ENCODE measurements at places on chromosomes 16 and 17. TPM values are rescaled to one million over a fixed set of nuclear protein-coding genes. Genes with fewer than 3 reads are reported as not detected.
A peak's percentile ranks its signal among the peaks of the same experiment; 100 is the strongest.

The DHRS7C gene
- 34.3 TPM for total RNA-seq

The AOC2 gene
- 0.87 TPM for total RNA-seq

The OR1F1 gene
- total RNA-seq = not detected

The SLC5A2 gene
- total RNA-seq = not detected

The CLEC18A gene
- total RNA-seq = not detected

The GDPD3 gene
- total RNA-seq = 0.56 TPM

The CASKIN2 gene
- 33.5 TPM for total RNA-seq

The OR1A1 gene
- not detected for total RNA-seq

The ADAP2 gene
- 3.5 TPM for total RNA-seq

DNA sequence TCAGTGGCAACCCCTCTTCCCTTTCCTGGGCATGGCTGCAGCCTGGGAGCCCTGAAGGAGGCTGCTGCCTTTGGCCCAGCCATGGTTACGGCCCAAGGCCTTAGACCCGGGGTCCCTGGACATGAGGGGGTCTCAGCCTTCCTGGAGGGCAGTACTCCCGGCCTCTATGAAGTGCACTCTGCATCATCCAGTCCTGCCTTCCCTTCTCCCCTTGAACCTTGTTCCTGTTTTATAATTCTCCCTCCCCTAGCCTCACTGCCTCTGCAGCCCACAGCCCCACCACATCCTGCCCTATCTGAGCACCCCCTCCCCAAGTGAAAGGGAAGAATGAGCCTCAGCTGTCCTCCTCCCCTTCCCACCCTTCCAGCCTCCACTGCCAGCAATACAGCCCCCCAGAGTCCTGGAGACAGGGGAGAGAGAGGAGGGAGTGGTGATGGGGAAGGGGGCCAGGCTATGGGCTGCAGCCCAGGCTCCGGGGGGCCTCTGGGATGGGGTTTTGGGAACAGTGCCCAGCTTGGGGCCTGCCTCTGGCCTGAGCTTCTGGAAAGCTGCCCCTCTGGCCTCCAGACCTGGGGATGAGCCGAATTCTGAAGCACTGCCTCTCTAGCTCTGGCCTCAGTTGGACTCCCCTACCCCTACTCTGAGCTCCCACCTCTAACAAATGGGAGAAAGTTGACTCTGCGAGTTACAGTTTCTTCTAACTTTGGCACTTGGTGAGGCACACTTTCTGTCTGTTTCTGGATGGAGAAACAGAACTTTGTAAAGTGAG, 7.6 kb downstream of the CCR7 start:
- H3K27ac ChIP-seq = no peak overlapping the region
- no peaks in the 10 kb centered on the region for H3K27me3 ChIP-seq
- H3K36me3 ChIP-seq = no peaks in the 10 kb centered on the region

DNA sequence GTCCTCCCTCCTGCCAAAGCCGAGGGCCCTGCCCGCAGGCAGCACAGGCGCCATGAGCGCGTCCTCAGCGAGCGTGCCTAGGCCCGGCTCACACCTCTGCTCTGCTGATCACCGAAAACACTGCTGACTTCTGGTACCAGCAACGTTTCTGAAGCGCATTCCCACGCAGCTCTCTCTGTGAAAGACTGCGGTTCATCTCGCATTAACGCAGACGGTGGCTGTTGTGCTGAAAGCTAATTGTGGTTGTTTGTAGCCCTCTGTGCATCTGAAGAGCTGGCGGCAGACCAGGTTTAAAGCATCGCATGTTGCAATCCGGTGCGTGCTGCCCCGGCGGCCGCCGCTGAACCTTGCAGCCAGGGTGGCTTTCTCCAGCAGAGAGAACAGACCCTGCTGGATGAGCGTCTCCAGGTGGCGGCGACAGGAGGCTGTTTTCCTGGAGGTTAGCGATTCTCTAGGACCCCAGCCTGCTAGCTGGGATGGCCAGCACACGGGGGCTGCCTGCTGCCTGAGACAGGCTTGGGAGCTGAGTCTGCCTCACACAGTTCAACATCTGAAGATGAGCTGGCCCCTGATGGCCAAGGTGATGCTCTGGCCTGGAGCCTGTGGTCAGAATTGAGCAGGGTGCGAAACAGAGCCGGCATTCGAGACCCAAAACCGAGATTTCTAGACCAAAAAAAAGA, 49.8 kb upstream of the CHMP6 start:
- no peak overlapping the region for H3K4me3 ChIP-seq
- peaks cover 11% of the 10 kb centered on the region for H3K4me1 ChIP-seq
- peak overlapping the region; percentile 23 for H3K27ac ChIP-seq

DNA sequence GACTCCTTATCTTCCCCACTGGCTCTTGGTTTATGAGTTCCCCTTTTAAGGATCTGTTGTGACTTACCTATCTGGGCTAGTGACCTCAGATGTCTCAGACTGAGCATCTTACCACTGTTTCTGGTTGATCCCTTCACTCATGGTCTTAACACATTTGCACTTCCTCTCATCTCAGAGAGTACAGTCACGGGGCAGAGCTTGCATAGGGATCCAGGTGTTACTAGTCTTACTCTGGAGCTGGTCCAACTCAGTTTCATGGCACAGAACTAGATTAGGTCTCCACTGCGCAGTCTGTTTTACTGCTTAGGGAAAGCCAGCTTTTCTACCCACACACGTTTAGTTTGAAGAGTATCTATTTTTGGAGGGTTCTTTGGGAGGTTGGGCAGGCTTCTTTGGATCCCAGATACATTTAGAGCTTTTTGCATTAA, 10.2 kb downstream of the GABARAPL2 start:
- no peaks in the 10 kb centered on the region for H3K27me3 ChIP-seq
- no peak for DNase-seq
- peaks cover 13% of the 10 kb centered on the region for H3K36me3 ChIP-seq

DNA sequence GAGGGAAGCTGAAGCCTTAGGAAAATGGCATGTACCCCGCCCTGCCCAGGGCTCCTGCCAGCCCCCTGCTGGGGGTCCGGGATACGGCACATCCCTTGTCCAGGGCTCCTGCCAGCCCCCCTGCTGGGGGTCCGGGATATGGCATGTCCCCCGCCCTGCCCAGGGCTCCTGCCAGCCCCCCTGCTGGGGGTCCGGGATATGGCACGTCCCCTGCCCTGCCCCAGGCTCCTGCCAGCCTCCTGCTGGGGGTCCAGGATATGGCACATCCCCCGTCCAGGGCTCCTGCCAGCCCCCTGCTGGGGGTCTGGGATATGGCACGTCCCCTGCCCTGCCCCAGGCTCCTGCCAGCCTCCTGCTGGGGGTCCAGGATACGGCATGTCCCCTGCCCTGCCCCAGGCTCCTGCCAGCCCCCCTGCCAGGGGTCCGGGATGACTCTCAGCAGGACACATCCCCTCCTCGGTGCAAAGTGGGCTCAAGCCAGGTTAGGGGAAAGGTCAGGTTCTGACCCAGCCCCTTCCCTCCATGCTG, 43.2 kb downstream of the RPH3AL start:
- H3K36me3 ChIP-seq = no peaks in the 10 kb centered on the region
- no peak overlapping the region for H3K4me3 ChIP-seq
- DNase-seq = no peak
- no peaks in the 10 kb centered on the region for H3K4me1 ChIP-seq
- no peak overlapping the region for H3K27ac ChIP-seq
- H3K27me3 ChIP-seq = no peaks in the 10 kb centered on the region

GRCh38 chr17:81484195-81484979, 28.2 kb downstream of the ACTG1 start:
- no peaks in the 10 kb centered on the region for H3K27me3 ChIP-seq
- no peaks in the 10 kb centered on the region for H3K36me3 ChIP-seq
- H3K27ac ChIP-seq = peak overlapping the region; percentile 81
- peaks cover 31% of the 10 kb centered on the region for H3K4me1 ChIP-seq
- peak; percentile 95 for DNase-seq

DNA sequence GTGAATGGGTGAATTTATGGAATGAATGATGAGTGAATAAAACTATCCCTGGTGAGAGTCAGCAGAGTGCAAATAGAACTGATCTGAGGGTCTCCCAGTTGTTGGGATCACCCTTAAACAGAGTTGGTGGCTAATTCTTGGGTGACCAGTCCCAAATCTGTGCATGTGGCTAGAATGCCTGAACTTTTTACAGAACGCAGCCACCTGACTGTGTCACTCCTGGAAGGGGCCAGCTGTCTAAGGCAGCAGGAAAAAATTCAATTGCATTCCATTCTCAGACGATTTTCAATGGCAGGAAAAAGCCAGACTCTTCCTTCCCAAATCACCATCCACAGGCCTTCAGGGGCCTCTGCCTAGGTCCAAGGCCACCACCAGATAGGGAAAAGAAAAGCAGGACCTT, 43.5 kb downstream of the BEAN1 start:
- H3K4me1 ChIP-seq = no peaks in the 10 kb centered on the region
- no peak overlapping the region for H3K27ac ChIP-seq
- H3K4me3 ChIP-seq = no peak overlapping the region
- no peaks in the 10 kb centered on the region for H3K36me3 ChIP-seq
- no peaks in the 10 kb centered on the region for H3K27me3 ChIP-seq

DNA sequence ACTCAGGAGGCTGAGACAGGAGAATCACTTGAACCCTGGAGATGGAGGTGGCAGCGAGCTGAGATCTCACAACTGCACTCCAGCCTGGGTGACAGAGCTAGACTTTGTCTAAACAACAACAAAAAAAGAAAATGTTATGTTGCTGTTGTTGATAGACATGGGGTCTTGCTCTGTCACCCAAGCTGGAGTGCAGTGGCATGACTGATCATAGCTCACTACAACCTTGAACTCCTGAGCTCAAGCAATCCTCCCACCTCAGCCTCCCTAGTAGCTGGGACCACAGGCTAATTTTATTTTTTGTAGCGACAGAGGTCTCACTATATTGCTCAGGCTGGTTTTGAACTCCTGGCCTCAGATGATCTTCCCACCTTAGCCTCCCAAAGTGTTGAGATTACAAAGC, 20.0 kb downstream of the FBXO47 start:
- no peaks in the 10 kb centered on the region for H3K36me3 ChIP-seq
- no peaks in the 10 kb centered on the region for H3K27me3 ChIP-seq
- H3K4me1 ChIP-seq = no peaks in the 10 kb centered on the region
- H3K27ac ChIP-seq = no peak overlapping the region
- H3K4me3 ChIP-seq = no peak overlapping the region

- H3K27me3 ChIP-seq = no peaks in the 10 kb centered on the region
- H3K36me3 ChIP-seq = no peaks in the 10 kb centered on the region
- H3K4me3 ChIP-seq = no peak overlapping the region
- no peak for DNase-seq
- H3K27ac ChIP-seq = no peak overlapping the region
- H3K4me1 ChIP-seq = peaks cover 16% of the 10 kb centered on the region
Measured at GRCh38 chr16:78844682-78845081, 745.2 kb downstream of the WWOX start.

GRCh38 chr17:12992676-12993075, 25.2 kb downstream of the ELAC2 start:
- no peaks in the 10 kb centered on the region for H3K4me1 ChIP-seq
- peaks cover 13% of the 10 kb centered on the region for H3K36me3 ChIP-seq

- H3K36me3 ChIP-seq = no peaks in the 10 kb centered on the region
- H3K27me3 ChIP-seq = peaks cover 93% of the 10 kb centered on the region
- no peak for DNase-seq
- H3K27ac ChIP-seq = no peak overlapping the region
- H3K4me3 ChIP-seq = peak overlapping the region; percentile 30
- peaks cover 13% of the 10 kb centered on the region for H3K4me1 ChIP-seq
Measured at GRCh38 chr17:14299280-14300141, 1.4 kb upstream of the HS3ST3B1 start.

GRCh38 chr17:9240659-9241370, 219.5 kb downstream of the NTN1 start:
- H3K27me3 ChIP-seq = no peaks in the 10 kb centered on the region
- H3K27ac ChIP-seq = peak overlapping the region; percentile 90
- H3K4me1 ChIP-seq = peaks cover 17% of the 10 kb centered on the region
- no peaks in the 10 kb centered on the region for H3K36me3 ChIP-seq
- DNase-seq = peak; percentile 73

- peak; percentile 84 for DNase-seq
- peak overlapping the region; percentile 78 for H3K27ac ChIP-seq
- H3K36me3 ChIP-seq = peaks cover 87% of the 10 kb centered on the region
- H3K4me3 ChIP-seq = no peak overlapping the region
- peaks cover 77% of the 10 kb centered on the region for H3K4me1 ChIP-seq
Measured at GRCh38 chr17:29112771-29113295, 67.4 kb downstream of the MYO18A start.

GRCh38 chr17:8140065-8141029, 11.9 kb downstream of the PER1 start:
- H3K36me3 ChIP-seq = peaks cover 63% of the 10 kb centered on the region
- peaks cover 33% of the 10 kb centered on the region for H3K4me1 ChIP-seq
- peak; percentile 33 for DNase-seq
- H3K27ac ChIP-seq = peak overlapping the region; percentile 93
- no peaks in the 10 kb centered on the region for H3K27me3 ChIP-seq

GRCh38 chr17:82477934-82478333, 19.4 kb downstream of the NARF start:
- no peaks in the 10 kb centered on the region for H3K36me3 ChIP-seq
- no peak overlapping the region for H3K4me3 ChIP-seq
- H3K27me3 ChIP-seq = no peaks in the 10 kb centered on the region
- DNase-seq = no peak
- no peak overlapping the region for H3K27ac ChIP-seq

DNA sequence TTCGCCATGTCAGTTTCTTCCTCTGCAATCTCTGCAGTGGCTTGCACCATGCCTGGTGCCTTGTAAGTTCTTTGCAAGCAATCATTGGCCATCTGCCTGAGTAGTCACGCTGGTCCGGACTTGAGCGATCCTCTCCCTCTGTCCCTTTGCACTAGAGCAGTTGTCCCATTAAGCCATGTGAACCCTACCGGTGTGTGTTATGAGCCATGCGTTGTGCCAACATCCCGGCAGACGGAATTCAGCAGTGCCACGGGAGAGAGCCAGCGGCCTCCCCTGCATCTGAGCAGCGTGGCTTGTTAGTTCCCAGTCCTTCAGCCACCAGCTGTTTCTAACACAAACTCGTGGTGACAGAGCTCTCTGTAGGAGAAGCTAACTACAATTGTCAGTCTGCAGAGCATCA, 275.1 kb upstream of the HSBP1 start:
- no peaks in the 10 kb centered on the region for H3K4me1 ChIP-seq
- DNase-seq = no peak
- no peak overlapping the region for H3K4me3 ChIP-seq
- no peak overlapping the region for H3K27ac ChIP-seq

DNA sequence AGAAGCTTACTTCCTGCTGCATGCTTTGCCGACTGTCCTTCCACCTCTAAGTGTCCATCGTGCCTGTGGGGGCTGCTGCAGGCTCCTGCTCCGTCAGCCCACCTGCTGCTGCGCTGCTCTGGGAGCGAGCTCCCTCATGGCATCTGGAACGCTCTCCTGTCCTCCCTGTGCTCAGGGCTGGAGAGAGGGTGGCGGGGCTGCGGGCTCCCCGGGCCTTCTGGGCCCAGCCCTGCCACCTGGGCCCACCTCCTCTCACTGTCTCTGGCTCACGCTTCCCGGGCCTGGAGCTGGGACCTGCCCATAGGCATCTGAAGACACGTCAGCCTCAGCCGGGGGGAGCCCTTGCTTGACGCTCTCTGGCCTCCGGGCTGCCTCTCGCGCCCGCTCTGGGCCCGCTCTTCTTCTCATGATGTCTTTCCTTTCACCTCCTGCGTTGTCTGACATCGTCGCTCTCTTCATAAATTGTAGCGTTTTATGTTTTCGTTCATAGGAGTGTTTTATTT, 27.0 kb downstream of the NME3 start:
- peaks cover 70% of the 10 kb centered on the region for H3K36me3 ChIP-seq
- H3K27me3 ChIP-seq = no peaks in the 10 kb centered on the region
- no peaks in the 10 kb centered on the region for H3K4me1 ChIP-seq
- H3K4me3 ChIP-seq = no peak overlapping the region
